Activated naive CD8-positive, alpha-beta T cell treated with anti-CD3 and anti-CD28 coated beads, Interleukin-2, amount 10 ng/mL, durations not matched to agents 7 days and 5 days (primary cell): ENCODE measurements at places on chromosomes 2 and 18. TPM values are rescaled to one million over a fixed set of nuclear protein-coding genes. Genes with fewer than 3 reads are reported as not detected.
A peak's percentile ranks its signal among the peaks of the same experiment; 100 is the strongest.

- no peak for DNase-seq
Measured at GRCh38 chr2:152924722-152925121, 206.3 kb downstream of the ARL6IP6 start.

DNA sequence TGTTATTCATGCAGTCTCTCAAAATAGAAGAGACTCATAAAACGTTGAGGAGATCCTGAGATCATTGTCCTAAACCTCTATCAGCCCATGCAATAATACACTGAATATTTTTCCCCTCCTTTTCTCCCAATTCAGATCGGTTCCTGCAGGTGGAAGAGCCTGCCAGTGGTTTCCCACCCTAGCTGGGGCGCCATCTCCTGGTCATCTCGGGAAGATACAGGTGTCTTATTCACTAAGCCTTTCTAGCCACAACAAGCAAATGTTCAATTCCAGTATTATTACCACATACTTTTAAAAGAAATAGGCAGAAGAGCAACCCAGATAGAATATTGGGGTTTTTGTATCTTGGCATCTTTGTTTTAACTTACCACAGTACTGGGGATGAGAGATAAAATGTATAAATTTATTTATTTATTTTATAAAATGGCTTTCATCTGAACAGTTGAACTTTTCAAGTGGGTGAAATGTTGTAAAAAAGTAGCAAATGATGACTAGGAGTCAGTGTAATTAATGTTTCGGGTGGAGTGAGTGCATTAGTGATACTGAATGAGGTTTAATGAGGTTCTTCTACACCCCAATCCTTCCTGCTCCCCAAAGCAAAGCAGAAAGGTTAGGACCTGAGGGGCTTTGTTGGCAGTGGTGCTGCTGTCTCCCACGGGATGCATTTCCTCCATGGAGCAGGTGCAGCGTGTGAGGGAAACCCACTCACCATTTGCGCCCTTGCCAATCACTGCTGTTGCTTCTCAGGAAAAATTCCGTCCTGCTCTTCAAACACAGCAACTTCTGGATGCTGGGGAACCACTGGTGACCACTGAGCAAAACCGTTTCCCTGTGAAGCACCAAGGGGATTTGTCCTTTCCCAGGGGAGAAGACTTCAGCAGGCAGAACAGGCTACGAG, 147.1 kb upstream of the FHL2 start:
- peak; percentile 63 for DNase-seq

- DNase-seq: no peak
Measured at GRCh38 chr2:132256251-132256902, 94.6 kb upstream of the ANKRD30BL start.

- DNase-seq: no peak
Measured at GRCh38 chr2:234435836-234436481, 60.9 kb downstream of the ARL4C start.

DNA sequence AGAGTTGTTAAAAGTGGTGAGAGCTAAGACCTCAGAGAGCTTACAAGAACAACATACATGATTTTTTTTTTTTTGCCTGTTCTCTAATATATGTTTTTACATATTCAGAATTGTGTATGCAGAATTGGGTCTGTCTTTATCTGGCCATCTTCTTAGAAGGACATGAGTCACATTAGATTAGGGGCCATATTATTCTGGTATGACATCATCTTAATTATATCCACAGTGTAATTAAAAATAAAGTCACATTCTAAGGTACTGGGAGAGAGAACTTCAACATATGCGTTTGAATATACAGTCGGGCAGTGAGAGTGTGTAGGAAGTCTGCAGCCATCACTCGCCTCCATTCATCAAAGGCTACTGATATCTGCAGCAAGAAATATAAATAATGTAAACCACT, 88.3 kb downstream of the DSC3 start:
- no peak for DNase-seq

DNA sequence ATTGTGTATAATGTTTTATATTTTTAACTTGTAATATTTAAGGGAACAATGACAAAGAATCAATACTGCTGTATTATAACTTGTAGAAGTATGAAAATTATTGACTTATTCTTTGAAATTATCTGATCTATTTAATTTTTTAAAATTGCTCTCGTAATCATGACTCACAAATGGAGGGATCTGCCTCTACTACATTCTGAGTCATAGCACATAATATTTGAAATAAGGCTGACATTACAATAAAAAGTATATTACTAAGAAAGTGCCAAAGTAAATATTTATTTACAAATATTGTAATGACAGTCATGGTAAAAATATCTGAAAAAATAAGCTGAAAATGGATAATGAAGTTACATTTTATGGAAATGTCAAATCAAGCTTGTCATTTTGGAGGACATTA, 1144.6 kb upstream of the CDH2 start:
- DNase-seq: no peak

ZNF804A gene
- 0.08 TPM for total RNA-seq

HOXD3 gene
- total RNA-seq: not detected

SCN1A gene
- not detected for total RNA-seq

ALLC gene
- total RNA-seq: not detected
